ENCODE measurements at places on chromosomes 1 and 21. TPM values are rescaled to one million over a fixed set of nuclear protein-coding genes. Genes with fewer than 3 reads are reported as not detected.
A peak's percentile ranks its signal among the peaks of the same experiment; 100 is the strongest.

The LCE1B gene
- total RNA-seq = not detected

The NUAK2 gene
- 49.4 TPM for total RNA-seq

DNA sequence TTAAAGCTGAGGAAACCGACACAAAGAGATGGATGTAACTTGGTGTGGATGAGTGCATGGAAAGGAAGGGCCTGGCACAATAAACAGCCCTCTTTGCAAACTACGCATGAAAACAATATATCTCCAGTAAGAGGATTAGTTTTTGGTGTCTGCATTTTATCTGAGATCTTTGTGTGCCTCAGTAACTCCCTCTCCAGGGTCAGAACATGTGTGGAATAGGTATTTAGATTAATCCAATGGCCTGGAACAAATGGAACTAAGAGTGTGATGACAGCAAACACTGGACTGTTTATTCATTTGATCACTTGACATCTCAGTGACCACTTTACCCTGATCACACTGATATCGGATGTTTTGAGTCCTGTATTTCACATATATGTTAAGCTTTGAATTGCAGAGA lies 45.3 kb downstream of the AKNAD1 start:
- H3K27ac ChIP-seq = no peak overlapping the region
- H3K36me3 ChIP-seq = peaks cover 17% of the 10 kb centered on the region
- DNase-seq = no peak
- peaks cover 21% of the 10 kb centered on the region for H3K4me1 ChIP-seq
- H3K4me3 ChIP-seq = no peak overlapping the region

The TMPRSS15 gene
- total RNA-seq = not detected

- no peaks in the 10 kb centered on the region for H3K4me1 ChIP-seq
- no peaks in the 10 kb centered on the region for H3K36me3 ChIP-seq
- H3K27ac ChIP-seq = no peak overlapping the region
- H3K27me3 ChIP-seq = no peaks in the 10 kb centered on the region
Observed at GRCh38 chr1:242132121-242132817, 133.4 kb upstream of the MAP1LC3C start.

DNA sequence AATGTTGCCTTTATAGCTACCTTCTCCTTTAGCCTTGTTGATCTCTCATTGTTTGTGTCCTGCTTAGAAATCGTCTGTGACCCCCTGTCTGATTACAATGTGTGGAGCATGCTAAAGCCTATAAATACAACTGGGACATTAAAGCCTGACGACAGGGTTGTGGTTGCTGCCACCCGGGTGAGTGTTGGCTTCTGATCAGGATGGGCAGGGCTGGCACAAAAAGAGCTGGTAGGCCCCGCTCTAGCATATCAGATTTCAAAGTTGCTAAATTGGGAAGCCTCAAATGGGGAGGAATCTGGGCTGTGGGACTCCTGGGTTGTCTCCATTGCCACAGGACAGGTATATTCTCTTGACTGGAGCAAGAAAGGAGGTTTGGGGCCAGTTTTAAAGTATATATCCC lies 8.4 kb downstream of the NCSTN start:
- no peaks in the 10 kb centered on the region for H3K27me3 ChIP-seq
- H3K27ac ChIP-seq = no peak overlapping the region
- H3K36me3 ChIP-seq = peaks cover 73% of the 10 kb centered on the region

The TRIM17 gene
- total RNA-seq = 1.5 TPM

- no peaks in the 10 kb centered on the region for H3K36me3 ChIP-seq
- no peaks in the 10 kb centered on the region for H3K27me3 ChIP-seq
- H3K27ac ChIP-seq = no peak overlapping the region
- H3K4me3 ChIP-seq = no peak overlapping the region
- DNase-seq = no peak
Observed at GRCh38 chr21:16004086-16004485, 274.3 kb downstream of the USP25 start.

GRCh38 chr1:167128261-167129227 lies 34.7 kb downstream of the STYXL2 start:
- H3K4me3 ChIP-seq = no peak overlapping the region
- no peaks in the 10 kb centered on the region for H3K4me1 ChIP-seq
- H3K36me3 ChIP-seq = no peaks in the 10 kb centered on the region
- no peak overlapping the region for H3K27ac ChIP-seq
- H3K27me3 ChIP-seq = peaks cover 24% of the 10 kb centered on the region
- no peak for DNase-seq

DNA sequence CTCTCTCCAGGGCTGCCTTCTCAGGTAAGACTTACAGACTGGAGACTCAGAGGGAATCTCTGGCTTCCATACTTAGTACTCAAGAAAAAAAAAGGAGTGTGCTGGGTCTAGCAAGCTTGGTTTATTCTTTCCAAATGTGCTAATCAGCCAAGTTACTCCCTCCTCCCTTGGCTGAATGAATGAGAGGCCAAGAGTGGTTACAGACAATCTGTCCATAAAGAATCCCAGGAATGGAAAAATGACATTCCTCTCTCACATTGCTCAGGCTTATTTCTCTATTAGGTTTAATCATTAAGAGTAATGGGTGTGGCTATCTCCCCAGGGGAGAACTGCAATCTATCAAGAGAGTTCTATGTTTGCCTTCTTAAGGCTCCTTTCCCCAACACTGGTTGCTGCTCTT lies 547.3 kb upstream of the PLXNA2 start:
- H3K4me3 ChIP-seq = no peak overlapping the region

The CNIH3 gene
- total RNA-seq = 7.7 TPM

The S100A8 gene
- not detected for total RNA-seq

DNA sequence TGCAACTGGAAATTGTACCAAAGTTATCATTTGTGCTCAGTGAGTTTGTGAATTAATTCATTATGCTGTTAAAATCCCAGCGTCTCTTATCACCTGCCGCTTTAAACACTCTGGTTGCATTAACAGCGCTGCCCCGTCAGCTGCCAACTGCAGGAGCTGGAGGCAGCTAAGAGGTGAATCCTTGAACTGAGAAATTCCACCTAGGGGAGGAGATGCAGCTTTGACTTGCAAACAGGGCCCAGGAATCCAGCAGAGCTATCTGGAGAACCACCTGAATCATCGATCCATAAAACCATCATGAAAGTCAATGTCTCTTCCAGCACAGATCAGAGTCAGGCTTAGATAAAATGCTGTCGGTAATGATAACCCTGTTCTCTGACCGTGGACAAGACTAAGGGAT lies 140.7 kb upstream of the PTBP2 start:
- H3K4me3 ChIP-seq = no peak overlapping the region
- no peaks in the 10 kb centered on the region for H3K4me1 ChIP-seq
- H3K27me3 ChIP-seq = no peaks in the 10 kb centered on the region
- no peaks in the 10 kb centered on the region for H3K36me3 ChIP-seq
- no peak for DNase-seq
- H3K27ac ChIP-seq = no peak overlapping the region

DNA sequence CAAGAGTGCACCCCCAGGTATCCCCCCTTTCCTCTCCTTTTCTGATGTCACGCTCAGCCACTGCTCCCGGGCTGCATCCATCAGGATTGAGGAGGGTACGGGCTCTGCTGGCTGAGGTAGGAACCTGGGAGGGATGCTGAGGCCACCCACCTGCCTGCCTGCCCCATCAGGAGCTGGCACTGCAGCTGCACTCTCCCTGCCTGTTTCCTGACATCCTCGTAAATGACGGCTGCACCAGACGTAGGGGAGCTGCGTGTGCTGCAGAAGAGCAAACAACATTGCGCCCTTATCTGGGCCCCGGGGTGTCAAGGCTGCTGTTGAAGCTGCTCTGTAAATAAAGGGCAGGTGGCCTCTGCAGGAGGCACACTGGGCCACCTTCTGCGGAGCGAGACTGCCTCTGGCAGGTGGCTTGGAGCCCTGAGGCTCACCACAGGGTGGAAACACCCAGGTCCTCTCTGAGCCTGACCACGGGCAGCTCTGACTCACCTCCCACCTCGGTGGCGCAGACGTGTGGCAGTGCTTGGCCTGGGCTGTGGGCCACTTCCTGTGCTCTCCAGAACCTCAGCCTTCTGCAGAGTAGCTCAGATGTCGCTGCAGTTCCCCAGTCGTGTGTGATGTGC lies 30.9 kb downstream of the SNAP47 start:
- H3K4me3 ChIP-seq = no peak overlapping the region
- peaks cover 23% of the 10 kb centered on the region for H3K4me1 ChIP-seq
- no peaks in the 10 kb centered on the region for H3K27me3 ChIP-seq
- H3K27ac ChIP-seq = no peak overlapping the region
- peak; percentile 44 for DNase-seq

- H3K27ac ChIP-seq = no peak overlapping the region
- no peaks in the 10 kb centered on the region for H3K4me1 ChIP-seq
- H3K36me3 ChIP-seq = no peaks in the 10 kb centered on the region
- DNase-seq = peak; percentile 54
Observed at GRCh38 chr1:92411511-92411910, 75.2 kb downstream of the GFI1 start.

DNA sequence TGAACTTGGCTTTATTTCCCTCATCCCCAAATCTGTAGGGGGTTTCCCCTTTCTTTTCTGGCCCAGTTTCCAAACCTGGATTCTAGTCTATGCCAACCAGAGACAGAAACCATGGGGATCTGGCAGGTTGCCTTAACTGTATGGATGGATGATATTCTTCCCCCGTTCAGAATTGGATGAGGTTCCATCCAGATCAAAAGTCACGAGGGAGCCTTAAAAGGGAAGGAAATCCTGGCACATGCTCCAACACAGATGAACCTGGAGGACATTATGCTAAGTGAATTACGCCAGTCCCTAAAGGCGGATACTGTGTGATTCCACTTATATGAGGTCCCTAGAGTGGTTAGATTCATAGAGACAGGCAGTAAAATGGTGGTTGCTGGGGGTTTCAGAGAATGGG lies 124.4 kb downstream of the HUNK start:
- no peaks in the 10 kb centered on the region for H3K36me3 ChIP-seq
- H3K4me3 ChIP-seq = no peak overlapping the region
- no peaks in the 10 kb centered on the region for H3K27me3 ChIP-seq
- no peaks in the 10 kb centered on the region for H3K4me1 ChIP-seq

GRCh38 chr1:26553942-26554682 lies 24.6 kb downstream of the RPS6KA1 start:
- no peaks in the 10 kb centered on the region for H3K27me3 ChIP-seq
- no peaks in the 10 kb centered on the region for H3K36me3 ChIP-seq
- DNase-seq = no peak
- H3K27ac ChIP-seq = no peak overlapping the region

- peaks cover 10% of the 10 kb centered on the region for H3K4me1 ChIP-seq
- no peak overlapping the region for H3K4me3 ChIP-seq
- no peak for DNase-seq
Observed at GRCh38 chr21:18548249-18548648, 144.7 kb upstream of the TMPRSS15 start.

The HSPB7 gene
- 0.45 TPM for total RNA-seq

The NHLH1 gene
- 0.70 TPM for total RNA-seq

Measured in astrocyte (in vitro differentiated cells and primary cell).